Activated naive CD4-positive, alpha-beta T cell treated with anti-CD3 and anti-CD28 coated beads for 36 hours (primary cell): ENCODE measurements at places on chromosomes 3 and 15. TPM values are rescaled to one million over a fixed set of nuclear protein-coding genes. Genes with fewer than 3 reads are reported as not detected.

The OR5K2 gene
- total RNA-seq: not detected

The C2CD4A gene
- 0.14 TPM for total RNA-seq

The LNP1 gene
- 2.4 TPM for total RNA-seq

DNA sequence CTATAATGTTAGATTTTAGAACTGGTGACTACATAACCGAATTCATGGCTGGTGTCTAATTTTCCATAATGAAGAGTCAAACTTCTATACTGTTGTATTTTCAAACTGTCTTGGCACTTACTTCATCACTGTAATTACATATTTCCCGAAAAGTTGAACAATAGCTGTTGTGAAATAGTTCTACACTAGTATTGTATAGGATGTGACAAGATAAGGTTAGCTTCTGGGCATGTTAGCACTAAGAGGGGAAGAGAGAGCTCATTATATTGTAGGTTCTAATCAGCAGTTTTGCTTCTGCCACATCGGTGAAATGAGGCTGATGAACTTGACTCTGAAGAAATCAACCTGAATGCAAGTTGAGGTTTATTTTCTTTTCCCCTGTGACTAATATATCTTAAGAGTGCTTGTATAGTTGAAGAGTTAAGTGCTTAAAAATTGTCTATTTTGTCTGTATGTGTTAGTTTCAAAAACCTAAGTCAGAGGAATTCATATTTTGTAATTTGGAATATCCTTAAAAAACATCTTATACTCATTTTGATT lies 8.9 kb downstream of the GYG1 start:
- H3K36me3 ChIP-seq: peaks cover 31% of the 10 kb centered on the region
- DNase-seq: no peak
- H3K27me3 ChIP-seq: no peaks in the 10 kb centered on the region
- H3K27ac ChIP-seq: no peak overlapping the region

- peaks cover 14% of the 10 kb centered on the region for H3K4me1 ChIP-seq
- no peak overlapping the region for H3K27ac ChIP-seq
- no peak for DNase-seq
- H3K4me3 ChIP-seq: peak overlapping the region; percentile 69
Measured at GRCh38 chr15:90201944-90202375, 830 bp downstream of the SEMA4B start.

The KLF15 gene
- total RNA-seq: 0.89 TPM

DNA sequence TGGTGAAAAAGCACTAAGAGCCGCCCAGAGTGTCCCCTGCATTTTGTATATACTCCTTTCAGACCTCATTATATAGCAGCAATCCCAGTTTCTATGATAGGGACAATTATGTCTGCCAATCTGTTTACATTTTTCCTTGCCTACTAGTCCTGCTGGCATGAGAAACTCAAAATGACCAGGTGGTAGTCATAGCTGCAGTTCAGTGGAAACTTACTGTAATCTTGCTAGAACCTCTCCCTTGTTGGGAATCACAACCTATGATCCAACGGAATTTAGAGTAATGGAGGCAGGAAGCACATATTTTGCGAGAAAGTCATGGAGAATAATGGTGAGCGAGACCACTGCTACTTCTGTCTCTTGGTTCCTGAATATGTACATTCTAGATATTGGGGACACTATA lies 28.6 kb upstream of the MINAR1 start:
- no peak overlapping the region for H3K27ac ChIP-seq
- no peaks in the 10 kb centered on the region for H3K27me3 ChIP-seq
- no peak for DNase-seq
- H3K36me3 ChIP-seq: no peaks in the 10 kb centered on the region
- H3K4me1 ChIP-seq: no peaks in the 10 kb centered on the region
- H3K4me3 ChIP-seq: no peak overlapping the region

The C3orf49 gene
- not detected for total RNA-seq

- no peak overlapping the region for H3K4me3 ChIP-seq
Measured at GRCh38 chr3:32492684-32493436, 9.8 kb downstream of the CMTM6 start.

- H3K27me3 ChIP-seq: peaks cover 5% of the 10 kb centered on the region
- H3K4me1 ChIP-seq: peaks cover 4% of the 10 kb centered on the region
- H3K27ac ChIP-seq: no peak overlapping the region
- no peaks in the 10 kb centered on the region for H3K36me3 ChIP-seq
- no peak overlapping the region for H3K4me3 ChIP-seq
Measured at GRCh38 chr3:134600685-134601463, 49.9 kb downstream of the KY start.

The UTS2B gene
- not detected for total RNA-seq
